ENCODE measurements at places on chromosomes 2 and 18.
A peak's percentile ranks its signal among the peaks of the same experiment; 100 is the strongest.

- DNase-seq, result no peak
Observed at GRCh38 chr2:95320986-95321767, 24.0 kb downstream of the KCNIP3 start.

DNA sequence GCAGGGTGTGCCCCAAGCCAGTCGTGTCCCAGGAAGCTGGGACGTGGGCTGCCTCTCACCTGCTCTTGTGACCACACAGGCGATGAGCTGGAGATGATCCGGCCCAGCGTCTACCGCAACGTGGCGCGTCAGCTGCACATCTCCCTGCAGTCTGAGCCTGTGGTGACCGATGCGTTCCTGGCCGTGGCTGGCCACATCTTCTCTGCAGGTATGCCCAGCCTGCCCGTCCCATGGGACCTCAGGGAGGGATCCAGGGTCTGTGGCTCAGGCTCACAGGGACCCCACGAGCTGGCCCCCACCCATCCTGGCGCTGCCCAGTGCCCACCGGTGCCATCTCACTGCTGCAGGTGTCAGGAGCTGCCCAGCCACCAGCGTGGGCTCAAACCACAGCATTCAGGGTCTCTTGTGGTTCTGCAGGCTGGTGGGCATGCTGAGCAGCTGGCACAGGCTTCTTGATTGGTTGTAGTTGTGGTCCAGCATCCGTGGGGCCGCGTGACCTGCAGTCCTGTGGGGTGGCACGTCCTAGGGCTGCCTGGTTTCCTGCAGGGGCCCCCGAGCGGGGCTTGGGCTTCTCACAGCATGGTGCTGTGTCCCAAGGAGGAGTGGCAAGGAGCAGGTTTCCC, 3.8 kb downstream of the BOK start:
- DNase-seq, result no peak

DNA sequence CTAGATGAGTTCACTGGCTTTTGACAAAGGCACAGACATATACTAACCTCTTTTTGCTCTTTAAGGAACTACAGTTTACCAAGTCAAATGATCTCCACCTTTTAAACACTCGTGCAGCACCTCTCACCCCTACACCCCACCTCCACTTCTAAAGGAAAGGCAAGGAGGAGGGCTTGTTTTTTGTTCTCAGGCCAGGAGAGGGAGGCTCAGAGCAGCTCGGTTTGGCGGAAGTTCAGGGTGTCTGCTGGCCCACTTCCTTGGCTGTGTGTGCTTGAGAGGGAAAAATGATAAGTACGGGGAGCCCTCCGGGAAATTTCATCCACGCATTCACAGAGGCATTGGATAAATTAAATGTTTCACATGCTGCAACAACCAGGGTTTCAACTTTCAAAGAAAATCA, 667.9 kb downstream of the BCL11A start:
- DNase-seq, result no peak

- DNase-seq, result no peak
Observed at GRCh38 chr2:190974629-190975361, 39.2 kb downstream of the STAT1 start.

GRCh38 chr18:21725201-21725600, 15.4 kb upstream of the MIB1 start:
- DNase-seq, result no peak

GRCh38 chr2:39724828-39725144, 54.3 kb downstream of the THUMPD2 start:
- no peak for DNase-seq

DNA sequence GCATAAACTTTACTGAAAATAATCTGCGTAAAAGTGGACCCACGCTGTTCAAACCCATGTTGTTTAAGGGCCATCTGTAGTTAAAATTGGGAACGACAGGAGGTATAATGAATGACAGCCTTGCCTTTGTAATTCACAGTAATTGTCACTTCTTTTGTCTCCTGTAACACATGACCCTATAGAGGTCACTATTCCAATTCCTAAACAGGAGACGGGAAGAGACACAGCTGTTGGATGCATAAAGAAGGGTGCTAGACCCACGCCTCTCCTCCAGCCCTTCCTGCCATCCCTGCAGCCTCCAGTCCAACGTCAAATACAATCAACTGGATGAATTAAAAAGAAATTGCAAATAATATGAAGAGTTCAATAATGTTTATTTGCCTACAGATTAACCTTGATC, 63.1 kb upstream of the NFATC1 start:
- no peak for DNase-seq

DNA sequence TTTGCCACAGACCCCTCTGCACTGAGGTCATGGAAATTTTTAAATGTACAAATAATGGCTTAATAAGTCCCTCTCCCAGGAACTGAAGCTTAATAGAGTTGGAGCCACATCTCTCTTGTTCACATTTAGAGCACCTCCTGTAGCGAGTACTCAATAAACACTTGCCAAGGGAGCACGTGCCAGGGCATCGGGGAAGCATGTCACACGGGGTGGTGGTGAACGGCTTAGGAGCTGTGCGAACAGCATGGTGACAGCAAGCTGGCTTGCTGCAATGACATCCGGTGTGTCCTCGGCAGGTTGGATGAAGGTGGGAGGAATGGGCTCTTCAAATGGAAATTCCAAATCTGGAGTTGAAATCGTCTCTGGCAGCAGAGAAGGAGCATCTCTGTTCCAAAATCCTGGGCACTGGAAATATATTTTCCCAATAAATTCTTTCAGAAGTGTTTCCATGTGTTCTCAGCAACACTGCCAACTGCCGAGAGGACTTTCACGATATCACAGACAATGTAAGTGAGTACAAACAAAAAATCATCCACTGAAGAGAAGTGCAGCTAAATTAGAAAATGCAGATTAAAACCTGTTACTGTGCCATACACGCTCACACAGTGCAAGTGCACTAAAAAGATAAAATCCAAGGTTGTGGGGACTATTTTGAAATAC, 74.1 kb downstream of the GALR1 start:
- DNase-seq, result no peak

DNA sequence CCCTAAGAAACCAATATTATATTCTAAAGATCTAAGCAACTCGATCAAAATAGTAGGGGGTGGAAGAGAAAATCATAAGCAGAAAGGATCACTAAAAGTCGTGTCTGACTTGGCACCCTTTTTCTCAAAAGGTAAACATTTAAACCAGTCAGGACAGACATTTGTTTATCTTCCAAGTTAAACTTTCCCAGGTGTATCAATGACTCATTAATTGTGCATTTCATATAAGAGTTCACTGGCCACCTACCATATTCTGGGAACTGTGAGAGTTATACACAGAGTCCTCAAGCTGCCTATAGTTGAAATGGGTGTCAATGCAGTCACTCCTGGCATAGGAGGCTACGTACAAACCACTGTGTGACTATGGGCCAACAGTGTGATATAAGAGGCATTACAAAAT, 4.8 kb upstream of the ACVR1 start:
- no peak for DNase-seq

- peak; percentile 45 for DNase-seq
Observed at GRCh38 chr2:36965751-36966369, 476 bp downstream of the STRN start.

- no peak for DNase-seq
Observed at GRCh38 chr2:160956243-160956802, 203.9 kb upstream of the TANK start.

DNA sequence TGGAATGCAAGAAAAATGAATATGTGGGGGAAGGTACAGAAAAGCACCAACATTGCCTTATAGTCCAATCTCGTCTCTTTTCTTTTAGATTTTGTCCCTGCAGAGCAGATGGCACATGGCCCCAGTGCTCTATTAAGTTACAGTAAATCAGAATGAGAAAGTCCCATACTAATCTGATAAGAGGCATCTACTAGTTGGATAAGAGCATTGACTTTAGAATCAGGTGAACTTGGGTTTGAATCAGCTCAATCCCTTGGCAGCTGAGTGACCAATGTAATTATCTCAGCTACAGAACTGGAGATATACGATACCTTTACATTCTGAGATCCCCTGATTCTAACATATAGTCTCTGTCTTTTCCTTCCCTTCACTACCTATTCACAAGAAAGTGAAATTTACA, 54.8 kb upstream of the PDE1A start:
- no peak for DNase-seq

DNA sequence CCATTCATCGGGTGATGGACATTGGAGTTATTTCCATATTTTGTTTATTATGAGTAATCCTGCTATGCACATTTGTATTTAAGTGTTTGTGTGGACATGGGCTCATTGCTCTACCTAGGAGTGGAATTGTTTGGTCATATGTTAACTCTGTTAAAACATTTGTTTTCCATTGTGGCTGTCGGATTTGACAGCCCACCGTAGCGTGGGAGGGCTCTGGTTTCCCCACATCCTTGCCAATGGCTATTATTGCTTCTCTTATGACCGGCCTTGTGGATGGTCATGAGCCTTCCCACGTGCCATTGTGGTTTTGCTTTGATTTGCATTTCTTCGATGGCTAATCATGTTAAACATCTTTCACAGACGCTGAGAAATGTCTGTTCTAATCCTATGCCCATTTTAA, 92.0 kb downstream of the ZNF236 start:
- no peak for DNase-seq

DNA sequence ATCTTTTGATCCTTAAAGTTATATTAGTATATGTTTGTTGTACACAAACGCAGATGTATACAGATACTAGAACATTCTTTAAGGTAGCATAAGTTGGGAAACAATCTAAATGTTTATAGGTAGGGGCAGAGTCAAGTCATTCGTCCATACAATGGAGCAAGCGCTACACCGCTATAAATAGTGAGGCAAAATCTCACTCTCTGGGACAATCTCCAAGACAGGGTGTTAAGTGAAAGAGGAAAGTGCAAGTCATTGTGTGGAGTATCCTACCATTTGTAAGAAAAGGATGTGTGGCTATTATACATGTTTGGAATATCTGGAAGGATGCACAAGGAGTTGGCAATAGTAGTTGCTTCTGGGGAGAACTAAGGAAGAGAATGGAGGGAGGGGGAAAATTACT, 16.2 kb upstream of the FHL2 start:
- no peak for DNase-seq

Data from HTR-8/SVneo (cell line).